ENCODE measurements at places on chromosomes 13 and 19.

DNA sequence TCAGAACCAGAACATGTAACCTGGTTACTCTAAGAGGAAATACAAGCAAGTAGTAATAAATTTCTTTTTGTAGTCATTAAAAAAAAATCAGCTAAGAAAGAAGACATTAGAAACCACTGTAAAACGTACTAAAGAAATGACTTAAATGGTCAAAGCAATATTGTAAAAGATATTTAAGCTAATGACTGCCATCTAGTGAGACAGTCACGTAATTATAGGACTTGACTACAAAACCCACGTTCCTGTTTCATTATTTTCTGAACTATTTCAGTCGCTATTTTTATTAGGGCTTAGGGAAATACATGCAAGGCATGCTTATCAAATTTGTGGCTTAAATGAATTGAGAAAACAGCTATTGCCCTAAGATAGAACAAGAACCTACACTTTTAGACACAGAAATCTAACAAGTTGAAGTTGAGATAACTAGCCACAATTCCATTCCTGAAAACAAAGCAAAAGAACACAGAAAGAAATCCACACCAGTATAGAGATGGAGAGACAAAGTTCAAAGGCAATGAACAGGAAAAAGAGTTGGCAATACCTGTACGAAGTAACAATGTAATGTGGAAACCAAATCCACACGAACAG, 17.9 kb downstream of the ALG5 start:
- no peak for DNase-seq

DNA sequence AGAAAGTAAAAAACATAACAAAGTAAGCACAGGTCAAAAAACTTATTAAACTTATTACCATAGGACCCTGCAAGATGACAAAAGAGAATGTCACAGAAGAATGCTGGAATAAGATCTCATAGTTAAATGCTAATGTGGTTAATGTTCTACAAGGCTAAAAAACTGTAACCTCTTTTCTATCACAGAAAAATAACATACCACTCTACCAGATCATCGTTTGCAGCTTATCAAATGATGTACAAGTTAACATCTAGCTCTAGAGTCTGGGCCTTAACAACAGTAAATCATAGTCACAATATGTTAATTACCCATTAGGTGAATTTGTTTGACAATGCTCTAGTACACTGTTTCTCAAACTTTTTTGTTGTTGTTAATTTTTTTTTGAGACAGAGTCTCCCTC, 53.0 kb downstream of the NUFIP1 start:
- DNase-seq, result no peak

- no peak for DNase-seq
Observed at GRCh38 chr13:21753117-21753729, 82.3 kb downstream of the FGF9 start.

- DNase-seq, result no peak
Observed at GRCh38 chr13:51549050-51549449, 35.2 kb upstream of the WDFY2 start.

DNA sequence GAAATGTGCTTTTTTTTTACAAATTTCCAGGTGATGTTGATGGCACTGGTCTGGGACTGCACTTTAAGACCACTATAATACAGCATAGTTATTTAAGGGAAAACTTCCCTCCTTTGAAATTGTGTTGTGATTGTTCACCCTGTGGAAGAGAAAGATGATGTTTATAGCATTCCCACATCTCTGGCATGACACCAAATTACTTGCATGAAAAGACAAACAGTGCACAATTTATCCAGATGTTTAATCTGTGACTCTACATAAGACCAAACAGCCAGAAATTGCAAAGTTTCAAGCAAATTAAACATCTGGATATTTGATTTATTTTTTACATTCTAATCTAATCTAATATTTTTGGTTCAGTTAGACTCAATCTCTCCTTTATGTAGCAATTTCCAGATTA, 51.6 kb downstream of the UFM1 start:
- no peak for DNase-seq

DNA sequence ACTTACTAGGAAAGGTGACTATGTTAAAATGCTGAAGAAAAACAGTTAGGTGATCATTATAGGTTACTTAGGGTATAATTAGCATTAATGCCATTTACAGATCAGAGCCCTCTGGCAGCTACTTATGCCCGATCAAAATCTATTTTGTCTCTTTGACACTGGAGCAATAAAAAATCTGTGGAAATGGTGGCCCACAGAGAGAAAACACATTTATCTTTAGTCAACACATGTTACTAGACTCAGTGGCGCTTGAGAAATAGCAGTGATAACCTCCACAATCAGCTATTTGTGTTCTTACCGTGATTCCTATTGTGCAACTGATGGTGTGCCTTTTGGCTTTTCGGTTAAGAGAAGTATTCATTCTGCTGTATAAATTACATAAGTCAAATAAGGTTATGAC, 1519.6 kb downstream of the PCDH9 start:
- DNase-seq, result no peak

DNA sequence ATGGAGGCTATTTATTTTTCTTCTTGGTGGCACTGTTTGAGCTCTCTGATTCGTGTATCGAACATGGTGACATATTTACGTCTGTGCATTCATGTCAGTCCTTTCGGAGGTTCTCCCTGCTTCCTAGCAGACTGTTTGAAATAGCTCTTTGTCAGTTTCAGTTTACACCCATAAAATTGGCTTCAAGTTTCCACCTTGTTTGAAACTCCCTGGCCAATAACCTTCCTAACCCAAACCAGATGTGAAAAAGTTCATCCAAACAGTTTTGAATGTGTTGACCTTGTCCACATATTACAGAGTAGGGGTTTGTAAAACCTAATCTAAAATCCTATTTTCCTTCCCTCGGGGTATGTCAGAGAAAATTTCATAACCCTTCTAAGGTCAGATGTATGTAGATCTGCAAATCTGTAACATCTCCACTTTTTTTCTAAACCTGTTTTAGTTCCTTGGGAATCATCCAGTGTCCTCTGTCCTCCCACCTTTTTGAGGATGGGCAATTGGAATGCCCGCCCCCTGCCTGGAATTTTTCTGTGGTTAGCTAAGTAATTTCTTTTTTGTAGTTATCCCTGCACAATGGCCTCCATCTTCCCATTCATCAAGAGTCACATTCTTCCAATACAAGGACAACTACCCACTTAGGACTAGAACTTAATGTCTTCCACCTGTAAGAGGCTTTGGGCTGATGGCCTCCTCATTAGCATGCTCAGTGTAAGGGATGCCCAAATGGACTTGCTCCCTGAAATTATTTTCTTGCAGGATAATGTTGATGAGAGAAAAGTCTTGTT, 499.8 kb downstream of the GPC6 start:
- DNase-seq, result no peak

DNA sequence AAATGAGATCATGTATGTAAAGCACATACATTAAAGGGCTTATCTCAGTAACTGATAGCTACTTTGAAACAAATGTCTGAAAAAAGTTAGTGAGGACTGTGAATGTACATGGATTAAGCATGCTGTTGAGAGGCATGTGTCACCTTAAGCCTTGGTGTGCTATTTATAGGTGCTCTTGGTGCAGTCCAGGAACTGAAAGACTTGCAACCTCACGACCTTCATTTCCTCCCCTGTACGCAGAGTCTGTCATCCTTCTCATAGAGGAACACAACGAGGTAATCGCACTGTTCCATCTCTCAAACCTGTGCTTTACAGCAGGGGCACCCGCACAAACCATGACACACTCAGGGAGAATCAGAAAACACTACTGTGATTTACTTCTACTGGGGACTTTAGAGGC, 65.6 kb downstream of the UFM1 start:
- DNase-seq, result no peak

- DNase-seq, result no peak
Observed at GRCh38 chr19:13505164-13505695, 1.0 kb downstream of the CACNA1A start.

- peak; percentile 37 for DNase-seq
Observed at GRCh38 chr13:101739382-101740178, 287.1 kb downstream of the ITGBL1 start.

GRCh38 chr13:86974995-86975328, 696.2 kb upstream of the SLITRK5 start:
- DNase-seq, result no peak

DNA sequence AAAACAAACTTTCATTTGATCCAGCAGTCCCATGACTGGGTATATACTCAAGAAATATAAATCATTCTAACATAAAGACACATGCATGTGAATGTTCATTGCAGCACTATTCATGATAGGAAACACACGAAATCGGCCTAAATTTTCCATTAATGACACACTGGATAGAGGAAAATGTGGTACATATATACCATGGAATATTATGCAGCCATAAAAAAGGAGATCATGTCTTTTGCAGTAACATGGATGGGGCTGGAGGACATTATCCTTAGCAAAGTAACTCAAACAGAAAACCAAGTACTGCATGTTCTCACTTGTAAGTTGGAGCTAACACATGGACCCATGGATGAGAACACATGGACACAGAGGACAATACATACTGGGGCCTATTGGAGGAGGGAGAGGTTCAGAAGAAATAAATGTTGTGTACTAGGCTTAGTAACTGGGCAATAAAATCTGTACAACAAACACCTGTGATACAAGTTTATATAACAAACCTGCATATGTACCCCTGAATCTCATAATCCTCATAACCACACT, 283.6 kb downstream of the LMO7 start:
- DNase-seq, result no peak

GRCh38 chr13:30124131-30124768, 183.1 kb downstream of the KATNAL1 start:
- no peak for DNase-seq

GRCh38 chr19:3507371-3508120, 1.4 kb downstream of the FZR1 start:
- DNase-seq, result peak; percentile 26

- peak; percentile 17 for DNase-seq
Observed at GRCh38 chr19:16778796-16779411, 50.3 kb upstream of the SIN3B start.
